Fibroblast of villous mesenchyme (primary cell): ENCODE measurements at places on chromosomes 6 and 20.
A peak's percentile ranks its signal among the peaks of the same experiment; 100 is the strongest.

- no peak for DNase-seq
Observed at GRCh38 chr6:157672726-157673412, 150.2 kb upstream of the SNX9 start.

DNA sequence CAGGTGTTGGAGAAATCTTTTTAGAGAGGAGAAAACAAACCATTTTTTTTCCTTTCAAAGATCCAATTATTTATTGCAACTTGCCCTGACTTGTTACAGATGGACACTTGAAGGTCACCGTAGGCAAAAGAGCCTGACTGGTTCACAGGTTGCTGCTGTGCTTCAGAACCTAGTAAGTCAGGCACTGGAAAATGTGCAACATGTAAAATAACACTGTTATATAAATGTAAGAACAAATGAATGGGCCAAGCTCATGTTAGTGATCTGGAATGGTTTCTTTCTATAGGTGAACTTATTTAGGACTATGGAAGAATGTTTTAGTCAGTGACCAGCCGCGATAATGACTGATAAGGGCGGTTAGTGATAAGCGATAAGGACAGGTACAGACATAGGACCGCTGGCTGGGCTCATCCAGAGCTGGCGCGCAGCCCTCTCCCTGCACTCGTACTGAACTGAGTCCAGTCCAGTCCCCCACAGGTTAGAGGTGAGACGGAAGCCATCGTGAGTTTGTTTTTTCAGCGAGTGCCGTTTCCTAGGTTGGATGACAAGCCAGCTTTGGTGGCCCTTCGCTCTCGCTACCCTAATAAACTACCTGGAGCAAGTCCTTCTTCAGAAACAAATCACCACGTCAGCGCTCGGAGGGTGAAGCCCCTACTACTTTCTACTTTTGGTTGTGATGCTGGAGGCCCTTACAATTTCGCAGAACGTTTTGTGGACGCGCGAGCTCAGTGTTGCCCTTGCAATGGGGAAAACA, 94.4 kb upstream of the PRDM1 start:
- DNase-seq = no peak

- no peak for DNase-seq
Observed at GRCh38 chr6:68726992-68727391, 91.9 kb downstream of the ADGRB3 start.

DNA sequence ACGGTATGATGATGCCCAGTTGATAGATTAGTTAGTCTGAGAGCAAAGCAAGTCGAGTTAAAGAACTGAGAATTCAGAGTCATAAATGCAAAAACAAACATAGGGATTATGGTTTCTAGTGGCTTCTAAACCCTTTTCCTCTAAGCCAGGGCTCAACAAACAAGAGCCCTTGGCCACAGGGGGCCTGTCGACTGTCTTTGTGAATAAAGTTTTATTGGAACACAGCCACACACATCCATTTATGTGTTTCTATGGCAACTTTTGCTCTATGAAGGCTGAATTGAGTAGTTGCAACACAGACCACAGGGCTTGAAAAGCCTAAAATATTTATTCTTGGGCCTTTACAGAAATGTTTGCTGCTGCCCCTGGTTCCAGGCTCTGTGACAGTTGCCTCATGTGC, 76.2 kb downstream of the SLC24A3 start:
- peak; percentile 1 for DNase-seq

GRCh38 chr6:40532349-40533000, 54.7 kb downstream of the LRFN2 start:
- DNase-seq = no peak

DNA sequence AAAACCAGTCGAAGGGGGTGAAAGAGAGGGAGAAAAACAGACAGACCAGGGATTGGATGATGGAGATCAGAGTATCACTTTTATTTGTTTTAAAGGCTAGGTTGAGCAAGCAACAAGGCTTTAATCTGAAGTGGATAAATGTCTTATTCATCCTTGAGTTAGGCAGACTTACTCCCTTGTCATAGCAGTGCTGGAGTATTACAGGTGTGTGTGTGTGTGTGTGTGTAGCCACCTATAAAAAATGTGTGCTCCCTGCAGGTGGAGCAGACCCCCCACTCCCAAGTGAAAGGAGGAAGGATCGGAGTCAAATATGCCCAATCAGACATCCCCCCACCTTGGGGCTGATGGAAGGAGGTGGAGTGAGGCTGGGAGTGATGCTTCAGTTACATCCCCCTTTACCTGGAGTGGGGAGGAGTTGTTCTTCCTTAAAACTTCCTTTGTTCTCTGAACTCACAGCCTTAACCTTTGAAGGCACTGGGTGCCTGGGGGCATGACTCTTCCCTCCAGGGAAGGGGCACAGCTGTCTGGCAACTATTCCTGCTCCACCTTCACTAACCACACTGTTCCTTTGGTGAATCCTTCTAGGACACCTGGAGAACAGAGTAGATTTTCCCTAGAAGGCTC, 27.3 kb downstream of the PTK7 start:
- no peak for DNase-seq

GRCh38 chr6:36772397-36772796, 66.8 kb downstream of the CPNE5 start:
- DNase-seq = no peak

DNA sequence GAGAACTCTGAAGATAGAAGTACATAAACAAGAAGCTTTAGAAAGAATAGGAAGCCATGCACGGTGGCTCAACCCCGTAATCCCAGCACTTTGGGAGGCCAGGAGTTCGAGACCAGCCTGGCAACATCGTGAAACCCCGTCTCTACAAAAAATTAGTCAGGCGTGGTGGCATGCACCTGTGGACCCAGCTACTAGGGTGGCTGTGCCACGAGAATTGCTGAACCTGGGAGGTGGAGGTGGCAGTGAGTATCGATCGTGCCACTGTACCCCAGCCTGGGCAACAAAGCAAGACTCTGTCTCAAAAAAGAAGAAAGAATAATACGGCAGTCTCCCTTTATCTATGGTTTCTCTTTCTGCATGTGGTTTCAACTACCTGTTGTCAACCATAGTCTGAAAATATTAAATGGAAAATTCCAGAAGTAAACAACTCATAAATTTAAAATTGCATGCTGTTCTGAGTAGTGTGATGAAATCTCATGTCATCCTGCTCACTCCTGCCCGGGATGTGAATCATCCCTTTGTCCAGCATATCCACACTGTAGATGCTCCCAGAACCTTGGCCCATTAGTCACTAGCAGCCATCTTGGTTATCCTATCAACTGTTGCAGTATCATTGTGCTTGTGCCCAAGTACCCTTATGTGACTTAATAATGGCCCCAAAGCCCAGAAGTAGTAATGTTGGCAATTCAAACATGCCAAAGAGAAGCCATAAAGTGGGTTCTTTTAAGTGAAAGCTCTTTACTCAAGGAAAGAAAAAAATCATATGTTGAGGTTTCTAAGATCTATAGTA, 22.1 kb downstream of the DEK start:
- DNase-seq = peak; percentile 88

- no peak for DNase-seq
Observed at GRCh38 chr20:4326195-4327065, 311.1 kb upstream of the RNF24 start.

DNA sequence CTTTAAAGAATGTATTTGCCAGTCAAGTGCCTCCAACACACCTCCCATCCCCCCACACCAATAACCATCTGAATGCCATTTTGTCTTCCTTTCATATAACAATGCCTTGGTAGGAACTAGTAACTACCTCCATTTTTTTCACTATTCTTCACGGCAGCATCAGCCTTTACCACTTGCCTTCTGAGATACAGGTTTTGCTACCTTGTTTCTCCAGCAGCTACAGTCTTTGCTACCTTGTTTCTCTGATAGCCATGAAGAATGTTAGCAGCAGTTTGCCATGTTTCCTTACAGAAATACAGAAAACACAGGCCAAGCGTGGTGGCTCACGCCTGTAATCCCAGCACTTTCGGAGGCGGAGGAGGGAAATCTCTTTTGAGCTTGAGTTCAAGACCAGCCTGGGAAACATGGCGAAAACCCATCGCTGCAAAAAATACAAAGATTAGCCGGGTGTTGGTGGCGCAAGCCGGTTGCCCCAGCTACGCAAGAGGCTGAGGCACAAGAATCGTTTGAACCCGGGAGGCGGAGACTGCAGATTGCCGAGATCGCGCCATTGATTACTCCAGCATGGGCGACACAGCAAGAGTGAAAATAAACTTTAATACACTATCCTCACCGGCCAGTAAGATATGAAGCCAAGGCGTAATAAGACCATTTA, 100.9 kb downstream of the HFE start:
- peak; percentile 73 for DNase-seq

DNA sequence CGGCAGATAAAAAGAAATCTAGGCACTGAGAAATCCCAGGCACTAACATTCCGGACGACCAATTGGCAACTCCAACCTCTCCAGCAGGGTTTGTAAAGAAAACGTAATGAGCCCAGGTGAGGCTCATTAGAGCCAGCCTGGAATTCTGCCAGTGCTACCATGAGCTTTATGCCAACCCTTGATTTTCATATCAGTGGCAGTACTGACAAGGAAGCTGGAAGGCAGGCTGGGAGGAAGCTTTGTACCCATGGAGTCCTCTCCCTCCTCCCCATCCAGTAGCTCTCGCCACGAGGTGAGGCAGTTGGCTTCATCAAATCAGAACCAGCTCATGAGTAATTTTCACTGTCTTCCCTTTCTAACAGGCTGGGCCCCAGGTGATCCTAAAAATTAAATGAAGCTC, 250.2 kb downstream of the ZNF217 start:
- no peak for DNase-seq

GRCh38 chr6:45845567-45845966, 170.1 kb downstream of the CLIC5 start:
- peak; percentile 43 for DNase-seq

GRCh38 chr6:16360365-16360764, 122.0 kb downstream of the GMPR start:
- no peak for DNase-seq

DNA sequence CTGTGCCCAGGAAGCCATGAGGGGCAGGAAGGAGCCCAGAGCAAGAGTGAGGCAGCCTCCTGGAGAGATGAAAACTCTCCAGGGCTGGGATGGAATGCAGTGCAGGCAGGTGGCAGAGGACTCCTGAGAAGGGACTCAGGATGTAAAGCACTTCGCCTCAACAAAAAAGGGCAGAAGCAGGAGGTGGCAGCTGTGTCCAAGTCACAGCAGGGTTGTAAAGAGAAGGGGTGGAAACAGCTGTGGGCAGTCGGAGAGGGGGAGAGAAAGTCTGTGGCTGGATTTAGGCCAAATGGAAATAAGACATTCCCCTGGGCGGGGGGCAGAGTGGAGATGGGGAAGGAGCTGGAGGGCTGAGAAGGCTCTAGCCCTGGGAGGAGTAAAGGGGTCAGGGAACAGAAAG, 34.9 kb downstream of the CYP21A2 start:
- DNase-seq = no peak

- DNase-seq = peak; percentile 81
Observed at GRCh38 chr6:149717588-149718458, at the start of gene LATS1. Gene LATS1, minus strand, starts transcription at chr6:149718101. Its CDS starts 15,975 bp downstream, at chr6:149702126.

GRCh38 chr6:54595844-54596243, 250.7 kb upstream of the FAM83B start:
- peak; percentile 81 for DNase-seq

GRCh38 chr6:13307508-13307995, 20.8 kb downstream of the TBC1D7 start:
- DNase-seq = peak; percentile 44

GRCh38 chr6:169269180-169270076, 15.8 kb upstream of the THBS2 start:
- peak; percentile 91 for DNase-seq

DNA sequence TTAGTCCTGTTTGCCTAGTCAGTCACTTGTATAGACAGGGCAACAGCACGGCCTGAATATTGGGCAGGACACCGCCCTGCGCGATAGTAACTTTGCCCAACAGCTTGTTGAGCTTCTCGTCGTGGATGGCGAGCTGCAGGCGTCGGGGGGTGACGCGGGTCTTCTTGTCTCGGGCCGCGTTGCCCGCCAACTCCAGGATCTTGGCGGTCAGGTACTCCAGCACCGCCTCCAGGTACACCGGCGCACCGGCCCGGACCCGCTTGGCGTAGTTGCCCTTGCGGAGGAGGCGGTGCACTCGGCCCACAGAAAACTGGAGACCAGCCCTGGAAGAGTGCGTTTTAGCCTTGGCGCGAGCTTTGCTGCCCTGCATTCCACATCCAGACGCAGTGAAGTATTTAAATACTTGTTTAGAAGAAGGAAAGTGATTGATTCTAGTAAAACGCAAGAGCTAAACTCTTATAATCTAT, 92.8 kb upstream of the BTN3A2 start:
- DNase-seq = no peak

DNA sequence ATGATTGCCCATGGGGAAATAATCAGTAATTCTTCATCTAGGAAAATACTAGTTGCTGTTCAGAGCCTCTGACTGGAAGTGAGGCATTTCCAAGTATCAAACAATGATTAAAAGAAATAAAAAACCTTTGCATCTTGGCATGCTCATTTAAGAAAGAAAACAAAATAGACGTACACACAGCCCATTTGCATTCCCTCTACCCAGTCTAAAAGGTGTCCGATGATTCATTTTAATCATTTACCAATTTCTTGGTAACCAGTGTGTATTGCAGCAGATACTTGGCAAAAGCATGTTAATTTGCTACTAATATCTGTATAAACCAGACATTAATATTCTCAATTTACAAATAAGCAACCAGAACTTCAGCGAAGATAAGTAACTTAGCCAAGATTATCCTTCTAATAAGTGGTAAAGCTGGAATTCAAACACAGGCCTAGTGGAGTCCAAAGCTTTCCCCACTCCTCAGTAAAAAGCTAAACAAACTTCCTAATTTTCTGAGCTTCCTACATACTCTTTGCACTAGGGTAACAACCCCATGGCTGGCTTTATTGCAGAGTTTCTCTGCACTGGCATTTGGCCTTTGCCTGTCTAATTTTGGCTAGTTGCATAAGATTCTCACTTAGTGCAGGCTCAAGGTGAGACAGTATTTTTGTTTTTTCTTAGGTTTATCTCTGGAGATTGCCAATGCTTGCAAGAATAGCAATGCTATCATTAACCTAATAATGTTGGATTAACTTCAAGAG, 338.1 kb downstream of the PRKN start:
- no peak for DNase-seq

DNA sequence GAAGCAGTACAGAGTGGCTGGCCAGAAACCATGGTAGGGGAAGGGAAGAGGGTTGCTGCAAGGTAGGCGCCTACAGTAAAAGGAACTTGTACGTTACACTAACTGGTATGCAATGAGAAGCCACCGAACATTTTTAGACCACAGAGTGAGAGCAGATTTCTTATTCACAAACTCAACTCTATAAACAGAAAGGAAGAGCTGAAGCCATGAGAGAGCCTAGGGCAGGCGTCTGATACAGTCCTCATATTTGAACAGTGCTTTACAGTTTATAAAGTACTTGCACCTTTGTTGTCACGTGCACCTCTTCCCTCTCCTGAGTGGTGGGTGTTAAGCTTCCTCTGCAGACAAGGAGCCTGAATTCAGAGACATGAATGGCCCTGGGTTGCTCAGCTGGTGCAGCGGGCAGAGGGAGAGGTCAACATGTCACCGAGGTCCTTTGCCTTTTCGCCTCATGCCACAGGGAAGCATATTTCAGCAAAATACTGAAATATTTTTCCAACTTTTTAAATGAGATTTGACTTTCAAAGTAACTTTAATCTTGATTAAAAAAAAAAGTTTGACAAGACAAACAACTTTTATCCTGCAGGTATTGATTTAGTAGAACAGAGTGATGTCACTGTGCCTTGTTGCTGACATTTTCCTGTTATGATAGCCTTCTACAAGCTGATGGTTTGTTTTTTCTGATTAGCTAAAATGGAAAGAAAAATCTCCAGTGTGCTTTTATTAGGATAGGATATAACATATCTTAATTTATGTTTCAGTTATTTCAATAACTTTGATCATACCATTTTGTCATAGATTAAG, 23.8 kb downstream of the UST start:
- no peak for DNase-seq
